ENCODE measurements at places on chromosomes 12 and 14.

GRCh38 chr14:24690492-24690891, 56.5 kb upstream of the GZMB start:
- DNase-seq: no peak

- DNase-seq: no peak
These were observed 36.2 kb upstream of the RESF1 start for GRCh38 chr12:31923063-31923412.

GRCh38 chr12:59808317-59808910, 212.6 kb downstream of the SLC16A7 start:
- DNase-seq: no peak

DNA sequence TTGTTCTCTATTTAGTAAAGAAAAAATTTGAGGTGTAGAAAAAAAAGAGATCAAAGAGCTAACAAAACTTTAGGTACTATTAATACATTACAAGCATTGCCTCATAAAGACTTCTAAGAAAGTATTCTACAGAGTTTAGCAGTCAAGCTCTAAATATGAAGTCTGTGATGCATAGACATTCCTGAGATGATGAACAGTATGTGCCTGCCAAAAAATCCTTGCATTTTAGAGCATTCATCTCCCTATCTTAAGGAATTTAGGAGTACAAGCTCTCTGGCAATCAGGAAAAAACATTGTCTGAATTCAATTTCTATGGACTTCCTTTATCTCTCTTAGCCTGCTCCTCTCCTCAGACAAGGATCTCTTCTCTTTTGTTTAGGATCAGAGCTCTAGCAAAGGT, 202.6 kb upstream of the LRFN5 start:
- DNase-seq: no peak

GRCh38 chr14:95850429-95850828, 26.2 kb upstream of the TUNAR start:
- no peak for DNase-seq

GRCh38 chr14:91511043-91511383, 903 bp upstream of the PPP4R3A start:
- no peak for DNase-seq

DNA sequence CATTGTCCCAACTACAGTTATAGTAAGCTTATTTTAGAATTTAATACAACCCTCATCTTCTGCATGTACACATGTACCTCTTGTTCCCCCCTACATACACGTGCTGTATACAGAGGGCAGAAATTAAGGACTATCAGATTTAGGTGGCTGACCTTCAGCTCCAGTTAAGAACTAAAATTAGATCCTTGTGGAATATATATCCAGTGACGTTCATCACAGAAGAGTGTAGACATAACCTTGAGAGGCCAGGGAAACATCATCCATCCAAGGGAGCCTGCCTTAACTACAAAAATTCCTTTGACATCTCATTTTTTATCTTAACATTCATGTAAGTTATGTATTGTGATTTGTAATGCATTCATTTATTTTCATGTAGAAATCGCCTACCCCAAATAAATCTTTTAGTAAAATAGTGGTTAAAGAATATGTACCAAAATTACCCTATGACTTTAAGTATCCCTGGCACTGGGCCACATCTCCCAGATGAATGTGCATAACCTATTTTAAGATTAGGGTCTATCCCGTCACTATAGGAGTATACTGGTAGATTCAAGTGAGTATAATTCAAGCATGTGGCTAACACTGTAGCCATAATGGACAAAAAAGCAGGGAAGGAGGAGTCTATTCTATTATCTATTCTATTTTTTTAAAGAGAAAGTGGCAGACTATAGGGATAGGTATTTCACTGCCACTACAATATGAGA, 27.5 kb downstream of the RIC8B start:
- DNase-seq: no peak

- DNase-seq: no peak
These were observed 696.0 kb upstream of the LMO3 start for GRCh38 chr12:17302001-17302400.

DNA sequence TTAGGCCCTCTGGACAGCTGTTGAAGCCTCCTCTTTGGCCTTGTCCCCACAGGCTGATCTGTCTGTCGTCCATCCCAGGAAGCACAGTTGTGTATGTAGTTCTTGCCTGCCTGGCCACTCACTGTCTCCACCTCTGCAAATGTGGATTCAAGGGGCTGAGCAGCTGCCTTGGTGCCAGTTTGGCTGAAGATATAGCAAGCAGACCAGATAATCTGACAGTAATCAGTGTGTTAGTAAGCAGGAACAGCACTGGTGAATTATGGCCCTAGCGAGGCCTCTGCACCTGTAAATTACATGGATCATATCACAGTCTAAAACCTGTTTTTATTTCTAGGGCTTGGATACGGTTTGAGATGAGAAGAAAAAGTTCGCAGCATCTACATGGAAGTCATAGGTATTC, 282.5 kb upstream of the NOS1 start:
- no peak for DNase-seq

DNA sequence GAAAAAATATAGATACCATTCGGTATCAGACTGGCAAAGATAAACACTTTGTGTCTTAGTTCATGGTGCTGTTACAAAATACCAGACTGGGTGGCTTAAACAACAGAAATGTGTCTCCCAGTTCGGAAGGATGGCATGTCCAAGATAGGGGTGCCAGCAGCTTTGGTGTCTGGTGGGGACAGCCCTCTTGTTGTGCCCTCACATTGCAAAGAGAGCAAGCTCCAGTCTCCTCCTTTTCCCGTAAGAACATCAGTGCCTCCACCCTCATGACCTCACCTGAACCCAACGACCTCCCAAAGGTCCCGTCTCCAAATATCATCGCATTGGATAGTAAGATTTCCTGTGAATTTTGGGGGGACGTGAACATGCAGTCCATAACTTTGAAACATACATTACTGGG, 12.4 kb downstream of the ZBTB42 start:
- no peak for DNase-seq

DNA sequence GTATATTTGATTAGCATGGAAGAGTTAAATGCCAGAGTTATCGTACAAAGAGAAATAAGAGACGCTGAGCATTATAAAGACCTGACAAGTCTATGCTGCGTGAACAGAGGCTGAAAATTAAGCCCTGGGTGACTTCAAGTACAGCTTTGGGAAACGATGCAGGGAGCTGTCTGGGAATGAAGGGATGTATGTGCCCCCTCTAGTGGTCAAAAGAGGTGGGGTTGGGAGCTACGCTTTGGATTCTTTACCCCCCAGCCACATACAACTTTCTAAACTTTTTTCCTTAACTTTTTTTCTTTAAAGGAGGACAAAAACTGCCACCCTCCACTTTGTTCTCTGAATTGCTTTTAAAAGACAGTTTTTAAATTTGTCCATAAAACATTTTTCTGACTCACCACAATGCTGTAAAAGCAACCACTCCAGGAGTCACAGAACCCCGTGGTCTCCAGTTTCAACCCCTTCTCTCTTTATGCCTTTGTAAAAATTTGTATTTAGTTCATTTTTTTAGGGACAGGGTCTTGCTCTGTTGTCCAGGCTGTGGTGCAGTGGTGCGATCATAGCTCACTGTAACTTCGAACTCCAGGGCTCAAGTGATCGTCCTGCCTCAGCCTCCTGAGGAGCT, 59.4 kb downstream of the ZNF664 start:
- DNase-seq: peak; percentile 61

DNA sequence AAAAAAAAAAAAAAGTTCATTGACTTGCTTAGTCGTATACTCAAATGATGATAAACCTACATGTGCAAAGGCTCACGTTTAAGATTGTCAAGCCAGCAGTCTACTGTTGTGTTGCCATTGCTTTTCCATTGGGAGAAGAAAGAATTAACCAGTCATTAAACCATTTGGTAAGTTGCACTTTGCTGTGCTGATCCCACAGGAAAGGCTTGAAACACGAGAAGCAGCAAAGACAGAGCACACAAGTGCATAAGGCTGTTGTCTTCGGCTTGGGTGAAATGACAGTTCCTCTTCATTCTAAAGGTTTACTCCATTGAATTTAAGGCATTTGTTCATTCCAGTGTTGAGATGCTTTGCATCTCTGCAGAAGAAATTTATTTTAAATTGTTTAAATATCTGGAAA, 50.1 kb downstream of the ZC3H14 start:
- no peak for DNase-seq

DNA sequence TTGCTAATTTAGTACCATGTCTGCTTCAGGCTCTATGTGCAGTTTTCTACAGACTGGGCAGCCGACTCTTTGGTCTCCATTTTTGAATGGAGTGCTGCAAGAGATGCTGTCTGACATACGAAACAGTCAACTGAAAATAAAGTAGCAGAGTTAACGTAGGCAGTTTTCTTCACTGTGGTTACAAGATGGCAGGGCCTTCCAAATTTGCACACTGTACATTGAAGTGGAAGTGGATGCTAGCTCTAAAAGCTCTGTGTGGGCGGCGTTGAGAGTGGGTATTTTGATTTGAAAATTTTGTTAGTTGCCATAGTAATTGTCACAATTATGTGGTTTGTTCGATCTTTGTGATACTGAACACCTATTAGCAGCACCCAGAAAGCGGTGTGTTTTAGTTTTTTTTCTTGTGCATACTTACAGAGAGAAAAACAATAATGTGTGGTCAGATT, 154.9 kb upstream of the ATP2B1 start:
- DNase-seq: no peak

- no peak for DNase-seq
These were observed 3.9 kb downstream of the BCAT1 start for GRCh38 chr12:24945039-24945438.

DNA sequence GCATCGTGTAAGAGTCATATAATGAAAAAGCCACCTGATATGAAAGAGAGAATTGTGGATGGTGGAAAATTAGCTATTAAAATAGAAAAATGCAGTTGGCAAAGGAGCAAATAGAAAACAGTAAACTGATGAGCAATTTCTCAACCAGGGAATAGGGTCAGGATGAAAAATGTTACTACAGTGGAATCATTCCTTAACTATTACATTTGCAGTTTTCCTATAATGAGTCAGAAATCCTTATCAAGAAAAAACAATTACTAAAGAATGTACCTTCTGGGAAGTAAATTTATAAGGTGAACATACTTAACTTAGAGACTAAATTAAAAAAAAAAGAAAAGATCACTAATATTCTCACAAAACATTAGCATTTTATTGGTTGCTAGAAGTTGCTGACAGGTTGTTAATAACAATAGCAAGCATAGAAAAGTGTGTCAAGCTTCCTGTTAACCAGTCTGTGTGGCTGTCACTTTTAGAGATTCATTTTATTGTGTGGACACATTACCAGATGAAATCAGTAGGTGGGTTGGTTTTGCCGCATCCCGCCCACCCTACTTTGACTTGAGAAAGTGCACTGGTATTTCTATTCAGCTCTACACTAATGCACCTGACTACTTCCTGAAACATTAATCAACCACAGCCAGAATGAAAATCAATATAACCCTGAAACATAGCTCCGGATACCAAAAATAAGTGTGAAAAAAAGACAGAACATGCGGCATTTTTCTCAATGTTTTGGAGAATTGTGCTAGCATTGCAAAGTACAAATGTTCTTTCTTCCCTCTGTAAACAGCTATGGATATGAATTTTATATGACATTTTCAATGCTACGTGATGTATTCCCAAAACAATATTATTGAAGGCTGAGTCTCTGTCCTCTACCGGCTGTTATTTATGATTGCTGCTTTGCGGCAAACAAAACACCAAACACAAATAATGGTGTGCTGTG, 576.7 kb downstream of the SLC16A7 start:
- DNase-seq: no peak

DNA sequence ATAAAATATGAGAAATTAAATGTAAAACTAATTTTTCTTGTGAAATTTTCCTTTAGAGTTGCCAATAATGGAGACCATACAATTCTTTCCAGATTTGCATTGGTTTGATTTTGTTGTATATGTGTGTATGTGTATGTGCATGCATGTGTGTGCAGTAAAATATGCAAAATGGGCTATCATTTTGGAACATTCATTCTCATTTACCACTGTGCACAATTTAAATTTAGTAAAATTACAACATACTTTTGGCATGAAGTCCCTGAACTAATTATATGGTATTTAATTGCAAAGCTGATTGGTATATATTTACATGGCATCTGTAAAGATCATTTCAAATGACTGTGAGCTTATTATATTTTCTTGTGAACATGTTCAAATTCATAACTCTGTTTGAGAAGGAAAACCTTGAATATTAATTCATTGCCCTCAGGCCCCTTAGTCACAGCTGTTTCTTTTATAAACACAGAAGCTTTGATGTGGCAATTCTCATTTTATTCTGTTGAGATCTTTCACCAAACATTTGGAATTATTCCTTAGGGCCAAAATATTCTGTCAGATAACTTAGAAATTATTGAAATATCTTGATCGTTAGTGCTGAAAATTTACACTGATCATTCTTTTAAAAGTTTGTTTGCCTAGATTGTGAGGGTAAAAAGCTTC, 17.6 kb downstream of the KERA start:
- no peak for DNase-seq

- no peak for DNase-seq
These were observed 23.1 kb downstream of the LLPH start for GRCh38 chr12:66107451-66107915.

DNA sequence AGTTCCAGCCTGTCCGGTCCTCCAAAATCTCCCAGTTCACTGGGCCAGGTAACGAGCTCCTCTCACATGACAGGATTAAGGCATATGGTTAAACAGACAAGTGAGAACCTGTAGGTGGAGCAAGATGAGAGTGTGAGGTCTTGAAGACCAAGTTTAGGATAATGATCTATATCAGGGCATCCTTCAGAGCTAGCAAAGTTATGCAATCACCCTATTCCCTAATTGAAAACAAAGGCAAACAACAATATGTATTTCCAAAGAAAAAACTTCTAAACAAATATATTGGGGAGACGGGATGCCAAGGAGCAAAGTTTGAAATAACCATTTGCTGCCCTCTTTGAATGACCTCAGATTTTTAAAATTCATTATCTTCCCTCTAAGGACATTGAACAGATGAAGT, 571.2 kb downstream of the BCL11B start:
- no peak for DNase-seq

DNA sequence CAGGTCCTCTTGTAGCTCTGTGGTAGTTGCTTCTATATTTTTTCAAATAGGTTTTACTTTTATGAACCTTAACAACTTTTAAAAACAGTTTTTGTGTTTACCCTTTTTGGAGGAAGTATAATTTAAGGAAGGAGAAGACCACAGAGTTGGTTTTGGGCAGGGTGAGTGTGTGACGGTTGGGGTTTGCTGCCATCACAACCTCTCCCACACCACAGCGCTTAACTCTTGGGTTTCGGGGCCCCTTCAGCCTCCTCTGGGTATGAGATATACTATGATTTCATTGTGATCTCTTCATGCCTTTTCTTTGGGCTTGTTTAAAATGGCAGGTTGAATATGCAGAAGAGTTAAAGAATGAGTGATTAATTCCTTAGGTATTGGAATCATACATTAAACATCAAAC, 228.7 kb upstream of the CRY1 start:
- no peak for DNase-seq
